T-helper 2 cell treated with Interferon-gamma antibody and Interleukin-4, amounts not matched to agents 5 μg/mL and 100 μg/mL, for 36 hours (primary cell): ENCODE measurements at places on chromosomes 16 and 17.

- DNase-seq: no peak
Measured at GRCh38 chr17:82890339-82890730, 50.5 kb upstream of the ZNF750 start.

GRCh38 chr16:13394488-13394887, 493.1 kb downstream of the SHISA9 start:
- no peak for DNase-seq

DNA sequence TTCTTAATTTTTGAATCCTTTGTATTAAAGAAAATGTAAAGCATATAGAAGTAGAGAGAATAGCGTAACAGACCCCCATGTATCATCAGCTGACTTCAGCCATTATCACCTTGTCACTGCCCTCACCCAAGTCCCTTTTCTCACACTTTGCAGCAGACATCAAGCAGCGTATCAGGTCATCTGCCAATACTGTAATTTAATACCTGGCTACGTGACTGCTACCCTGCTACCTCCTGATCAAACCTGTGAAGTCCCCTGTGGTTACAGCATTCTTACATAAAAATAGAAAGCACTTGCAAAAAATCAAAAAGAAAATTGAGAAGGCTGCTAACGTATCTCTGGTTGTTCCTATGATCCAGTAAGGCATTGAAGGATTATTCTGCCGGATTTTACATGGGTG, 96.4 kb downstream of the PLCG2 start:
- no peak for DNase-seq

DNA sequence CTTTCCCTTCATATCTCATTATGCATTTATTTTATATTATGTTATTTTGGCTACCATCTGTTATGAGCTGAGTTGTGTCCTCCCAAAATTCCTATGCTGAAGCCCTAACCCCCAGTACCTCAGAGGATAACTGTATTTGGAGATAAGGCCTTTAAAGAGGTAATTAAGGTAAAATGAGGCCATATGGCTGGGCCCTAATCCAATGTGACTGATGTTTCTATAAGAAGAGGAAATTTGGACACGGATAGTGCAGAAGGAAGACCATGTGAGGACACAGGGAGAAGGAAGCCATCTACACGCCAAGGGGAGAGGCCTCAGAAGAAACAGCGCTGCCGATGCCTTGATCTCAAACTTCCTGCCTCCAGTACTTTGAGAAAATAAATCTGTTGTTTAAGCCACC, 557.7 kb upstream of the CDH5 start:
- DNase-seq: no peak

GRCh38 chr16:81852347-81852746, 73.3 kb downstream of the PLCG2 start:
- no peak for DNase-seq
